ENCODE measurements at places on chromosomes 11 and 22.

- no peak for DNase-seq
These were observed 91.5 kb upstream of the BLID start for GRCh38 chr11:122207505-122207904.

- DNase-seq: no peak
These were observed 644 bp downstream of the SPTY2D1 start for GRCh38 chr11:18633256-18634139.

DNA sequence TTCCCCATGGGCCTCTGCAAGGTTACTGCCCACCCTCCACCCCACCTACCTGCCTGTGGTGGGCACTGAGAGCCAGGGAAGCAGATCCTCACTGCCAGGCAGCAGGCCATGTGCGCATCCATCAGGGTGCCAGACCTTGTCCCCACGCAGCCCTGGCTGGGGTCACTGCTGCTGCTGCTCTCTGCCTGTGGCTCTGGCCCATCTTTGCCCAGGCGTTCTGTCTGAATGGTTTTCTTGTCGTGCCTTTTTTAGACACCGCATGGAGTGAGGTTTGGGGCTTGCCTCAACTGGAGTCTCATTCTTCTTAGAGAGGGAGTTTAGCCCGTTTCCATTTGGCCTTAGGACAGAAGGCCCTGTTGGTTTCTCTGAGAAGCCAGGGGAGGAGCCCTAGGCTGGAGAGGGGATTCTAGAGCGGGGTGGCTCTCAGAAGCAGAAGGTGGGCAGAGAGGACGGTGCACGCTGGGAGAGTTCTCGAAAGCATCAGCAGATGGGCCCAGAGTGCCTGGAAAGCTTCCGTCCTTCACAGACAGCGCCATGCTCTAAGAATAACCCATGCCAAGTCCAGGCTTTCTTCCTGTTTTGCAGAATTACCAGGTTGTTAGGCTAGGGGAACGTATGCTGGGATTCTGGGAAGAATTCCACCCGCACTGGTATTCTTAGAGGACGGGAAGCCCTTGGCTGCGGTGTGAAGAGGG is 8.1 kb downstream of the TANGO2 start:
- no peak for DNase-seq

GRCh38 chr11:130247319-130247718 is 67.4 kb downstream of the ZBTB44 start:
- no peak for DNase-seq

- DNase-seq: no peak
These were observed 2.0 kb downstream of the ACO2 start for GRCh38 chr22:41470886-41471285.

DNA sequence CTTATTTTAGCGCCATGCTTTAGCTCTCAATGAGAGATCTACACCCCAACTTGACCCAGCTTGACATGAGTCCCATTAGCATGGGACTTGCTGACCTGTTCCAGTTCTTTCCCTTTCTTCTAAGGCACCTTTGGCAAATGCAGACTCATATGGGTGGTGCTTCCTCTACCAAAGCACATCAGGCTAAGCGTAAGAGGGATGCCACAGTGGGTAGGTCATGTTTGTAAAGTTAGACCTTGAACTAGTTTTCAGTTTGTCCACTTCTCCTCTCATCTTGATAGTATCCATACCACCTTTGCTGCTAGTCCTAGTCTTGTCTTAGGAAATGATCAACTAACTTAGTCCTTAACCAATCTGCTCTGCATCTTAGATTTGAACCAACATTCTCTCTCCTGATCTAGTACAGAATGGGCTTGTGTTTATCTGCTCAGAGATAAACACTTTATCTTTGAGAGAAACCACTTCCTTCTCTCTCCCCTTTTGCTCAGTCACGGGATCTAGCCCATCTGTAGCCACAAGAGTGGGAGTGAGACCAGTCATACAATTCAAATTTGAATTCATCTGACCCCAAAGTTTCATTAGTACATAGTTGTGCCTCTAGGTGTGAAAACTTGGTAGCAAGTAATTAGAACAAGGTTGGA is 72.1 kb upstream of the CD44 start:
- DNase-seq: no peak

DNA sequence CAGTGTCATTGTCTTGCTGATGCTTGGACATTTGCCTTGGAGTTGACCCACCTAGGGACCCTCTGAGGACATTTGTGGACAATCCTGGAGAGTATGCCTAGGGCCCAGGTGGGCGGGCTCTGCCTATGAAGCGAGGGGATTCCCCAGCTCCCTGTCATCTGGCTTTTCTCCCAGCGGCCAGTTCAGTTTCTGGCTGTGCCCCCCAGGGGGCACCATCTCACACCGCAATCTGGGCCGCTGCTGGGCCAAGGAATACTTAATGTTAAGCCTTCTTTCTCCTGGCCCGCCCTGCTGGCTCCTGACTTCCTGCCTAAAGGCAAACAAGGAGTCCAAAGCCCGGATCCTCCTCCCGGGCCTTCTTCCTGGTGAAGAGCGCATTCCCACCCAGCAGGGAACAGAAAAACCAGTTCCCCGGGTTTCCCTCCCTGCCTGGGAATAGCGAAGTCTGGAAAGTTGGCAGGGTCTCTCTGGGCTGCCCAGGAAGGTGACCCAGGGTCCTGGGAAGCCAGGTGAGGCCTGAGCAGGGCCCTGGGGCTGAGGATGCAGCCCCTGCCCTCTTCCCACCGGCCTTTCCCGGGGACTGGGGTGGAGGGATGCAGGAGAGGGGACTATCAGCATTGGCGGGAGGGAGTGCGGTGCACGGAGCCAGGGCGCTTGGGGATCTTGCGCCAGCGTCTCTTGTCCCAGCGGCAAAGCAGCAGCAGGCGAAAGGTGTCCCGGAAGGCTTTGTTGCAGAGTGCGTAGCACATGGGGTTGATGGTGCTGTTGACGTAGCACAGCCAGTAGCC is 11.9 kb downstream of the CHRM1 start:
- peak; percentile 49 for DNase-seq

GRCh38 chr11:122601141-122602125 is 54.1 kb upstream of the UBASH3B start:
- DNase-seq: no peak

DNA sequence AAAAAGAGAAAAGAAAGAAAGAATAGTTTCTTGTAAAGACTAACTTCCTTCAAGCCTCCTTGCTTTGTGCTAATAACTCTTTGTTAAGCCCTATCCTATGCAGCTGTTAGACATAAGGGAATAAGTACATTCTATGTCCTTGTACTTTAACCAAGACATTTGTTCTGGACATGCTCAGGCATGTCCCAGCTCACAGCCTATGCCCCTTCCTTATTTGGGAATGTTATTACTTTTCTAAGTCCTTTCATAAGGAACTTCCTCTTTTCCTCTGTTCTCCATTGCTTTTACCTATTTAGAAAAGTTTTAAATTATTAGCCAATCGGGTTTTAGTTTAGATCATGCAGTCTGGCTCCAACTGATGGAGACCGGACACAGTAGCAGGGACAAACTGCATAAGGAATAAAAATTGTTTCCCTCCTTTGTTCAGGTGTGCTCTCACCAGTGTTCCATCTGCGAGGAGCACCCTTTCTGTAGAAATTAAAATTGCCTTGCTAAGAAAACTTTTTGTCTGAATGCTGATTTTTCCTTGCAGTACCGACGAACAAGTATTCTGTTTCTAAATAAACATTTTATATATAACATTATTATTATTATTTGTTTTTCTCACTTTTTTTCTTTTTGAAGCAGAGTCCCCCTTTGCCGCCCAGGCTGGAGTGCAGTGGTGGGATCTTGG is 21.6 kb upstream of the SPINDOC start:
- DNase-seq: no peak

DNA sequence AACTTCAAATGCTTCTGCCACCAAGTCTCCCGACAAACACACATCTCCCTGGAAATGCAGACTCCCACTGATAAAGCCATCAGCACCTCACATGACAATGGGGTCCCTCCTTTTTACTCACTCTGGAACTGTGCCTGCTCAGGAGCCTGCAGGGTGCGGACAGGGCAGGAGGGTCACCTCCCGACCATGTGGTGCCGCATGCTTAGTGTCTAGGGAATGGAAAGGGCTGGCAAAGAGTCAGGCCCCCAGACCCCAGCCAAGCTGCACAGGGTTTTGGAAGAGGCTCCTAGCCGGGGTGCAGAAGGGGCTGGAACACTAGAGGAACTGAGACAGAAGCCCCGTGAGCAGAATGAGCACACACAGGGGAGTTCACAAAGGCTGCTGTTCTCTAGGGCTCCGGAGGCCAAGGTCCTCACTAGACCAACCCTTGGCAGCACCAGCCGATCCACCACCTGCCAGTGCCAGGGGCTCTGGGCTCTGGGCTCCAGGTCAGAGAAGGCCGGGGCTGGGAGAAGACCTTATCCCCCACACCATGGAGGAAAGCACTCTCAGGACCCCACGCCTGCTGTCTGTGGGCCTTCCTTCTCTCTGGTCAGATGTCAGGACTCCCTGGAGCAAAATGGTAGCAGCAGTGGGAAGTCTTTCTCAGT is 125.1 kb upstream of the FGF3 start:
- DNase-seq: no peak

DNA sequence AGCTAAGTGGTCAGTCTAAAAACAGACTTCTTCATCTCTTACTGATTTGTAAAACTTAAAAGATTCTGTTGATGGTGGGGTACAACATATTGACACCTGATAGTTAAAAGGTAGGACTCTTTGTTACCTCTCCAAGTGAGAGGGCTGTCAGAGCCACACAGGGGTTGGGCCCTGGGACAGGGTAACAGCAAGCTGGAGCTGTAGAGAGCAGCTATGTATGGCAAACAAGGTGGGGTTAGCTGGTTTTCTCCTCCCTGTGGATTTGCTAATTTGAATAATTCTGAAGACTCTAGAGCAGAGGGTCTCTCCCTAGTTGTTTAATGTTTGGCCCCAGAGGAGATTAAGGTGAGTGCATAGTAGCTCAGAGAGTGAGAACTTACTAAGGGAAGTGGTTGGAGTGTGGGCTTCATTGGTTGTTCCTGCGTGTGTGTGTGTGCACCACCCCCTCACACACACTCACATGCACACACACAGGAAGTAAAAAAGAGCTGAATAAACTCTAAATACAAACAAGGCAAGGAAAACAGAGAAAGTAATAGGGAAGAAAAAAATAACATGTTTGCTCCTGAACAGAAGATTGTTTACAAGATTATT is 9.2 kb upstream of the GAS2 start:
- no peak for DNase-seq

GRCh38 chr11:45646275-45646927 is 19.0 kb downstream of the CHST1 start:
- no peak for DNase-seq

GRCh38 chr22:22666307-22667091 is 22.1 kb downstream of the GGTLC2 start:
- DNase-seq: peak; percentile 34

DNA sequence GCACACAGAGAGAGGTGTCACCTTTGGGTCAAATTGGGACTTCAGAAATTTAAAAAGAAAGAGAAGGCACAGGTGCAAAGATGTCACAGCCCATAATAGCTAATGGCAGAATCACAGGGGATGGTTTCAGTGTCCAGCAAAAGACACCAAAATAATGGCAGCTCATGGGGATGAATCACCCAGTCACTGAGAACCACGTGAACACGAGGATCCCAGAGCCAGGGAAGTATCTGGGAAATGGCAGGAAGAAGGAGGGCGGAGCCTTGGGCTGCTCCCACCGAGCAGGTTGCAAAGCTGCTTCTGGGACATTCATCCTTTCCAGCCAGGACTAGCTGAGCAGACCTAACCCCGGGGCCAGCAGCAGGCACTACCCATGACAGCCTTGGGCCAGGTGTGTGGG is 45.6 kb downstream of the TRMU start:
- no peak for DNase-seq

- DNase-seq: no peak
These were observed 129.9 kb downstream of the PGR start for GRCh38 chr11:100999756-101000155.

GRCh38 chr11:808427-809286 is 1.1 kb upstream of the RPLP2 start:
- DNase-seq: no peak

GRCh38 chr11:69054397-69055211 is 5.9 kb downstream of the TPCN2 start:
- no peak for DNase-seq

DNA sequence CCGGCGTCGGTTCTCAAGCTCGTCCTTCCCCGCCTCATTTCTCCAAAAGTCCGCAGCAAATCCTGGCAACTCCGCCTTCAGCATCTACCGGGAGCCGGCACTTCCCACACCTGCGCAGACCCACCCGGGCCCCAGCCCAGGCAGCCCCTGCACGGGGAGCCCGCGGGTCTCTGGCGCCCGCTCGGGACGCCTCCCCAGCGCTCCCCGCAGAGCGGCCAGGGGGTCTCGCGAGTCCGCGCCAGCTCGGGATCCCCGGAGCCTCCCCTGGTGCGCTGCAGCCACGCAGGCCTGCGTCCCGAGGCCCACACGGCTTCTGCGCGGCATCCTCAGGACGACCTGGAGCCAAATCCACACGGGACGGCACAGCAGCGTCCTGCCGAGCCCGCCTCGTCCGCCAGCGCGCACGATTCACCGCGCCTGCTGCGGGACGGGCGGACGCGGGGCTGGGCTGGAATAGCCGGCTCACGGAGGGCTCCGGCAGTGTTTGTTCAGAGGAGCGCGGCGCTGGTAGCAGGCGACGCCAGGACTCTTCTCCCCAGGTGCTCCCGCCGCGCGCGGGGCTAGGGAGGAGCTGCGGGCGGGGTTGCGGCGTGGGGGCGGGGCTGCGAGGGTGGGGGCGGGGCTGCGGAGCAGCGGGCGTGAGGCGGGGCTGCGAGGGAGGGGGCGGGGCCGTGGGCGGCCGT is 816 bp upstream of the PHRF1 start:
- no peak for DNase-seq

- no peak for DNase-seq
These were observed 324.4 kb upstream of the B3GAT1 start for GRCh38 chr11:134736251-134736947.

DNA sequence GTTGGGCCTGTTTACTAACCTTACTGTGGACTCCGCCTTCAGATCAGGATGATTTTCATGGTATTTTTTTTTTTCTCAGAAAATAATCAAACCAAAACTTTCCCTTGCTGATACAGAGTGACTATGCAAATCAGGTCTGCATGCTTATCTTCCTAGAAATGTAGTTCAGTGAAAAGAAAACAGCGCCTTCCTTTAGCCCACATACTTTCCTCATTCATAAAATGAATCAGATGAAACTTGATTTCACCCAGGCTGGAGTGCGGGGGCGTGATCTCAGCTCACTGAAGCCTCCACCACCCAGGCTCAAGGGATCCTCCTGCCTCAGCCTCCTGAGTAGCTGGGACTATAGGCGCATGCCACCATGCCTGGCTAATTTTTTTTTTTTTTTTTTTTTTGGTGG is 26.0 kb downstream of the ZNRF3 start:
- DNase-seq: no peak

DNA sequence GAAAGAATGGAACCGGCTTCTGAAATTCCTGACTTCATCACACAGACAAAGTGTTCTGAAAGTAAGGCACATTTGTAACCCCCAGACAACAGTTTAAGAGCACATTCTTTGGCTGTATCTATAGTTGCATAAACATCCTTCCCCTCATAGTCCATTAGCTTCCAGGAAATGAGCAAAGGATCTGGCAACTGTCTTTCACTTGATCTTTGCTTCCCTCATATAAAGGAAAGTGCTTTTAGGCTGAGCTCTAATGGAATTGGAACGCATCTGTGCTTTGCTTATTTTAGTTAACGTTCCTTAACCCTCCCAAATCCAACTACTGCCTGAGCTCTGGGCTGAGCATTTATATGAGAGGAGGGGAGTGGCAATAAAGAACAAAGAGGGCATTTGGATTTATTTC is 76.9 kb upstream of the API5 start:
- no peak for DNase-seq

GRCh38 chr22:45993841-45994240 is 16.9 kb upstream of the WNT7B start:
- DNase-seq: no peak

- DNase-seq: no peak
These were observed 45.5 kb upstream of the GLYATL1B start for GRCh38 chr11:59040607-59041006.

- no peak for DNase-seq
These were observed 791.2 kb upstream of the FAT3 start for GRCh38 chr11:91433284-91434010.

Data from progenitor cell of endocrine pancreas (in vitro differentiated cells).